ENCODE measurements at places on chromosomes 3 and 15.

GRCh38 chr3:9028134-9028533 is 64.9 kb upstream of the RAD18 start:
- no peak for DNase-seq

- no peak for DNase-seq
Measured at GRCh38 chr3:174191380-174191779, 667.8 kb upstream of the NAALADL2 start.

GRCh38 chr3:66483409-66483906 is 17.4 kb downstream of the LRIG1 start:
- DNase-seq = peak; percentile 33

DNA sequence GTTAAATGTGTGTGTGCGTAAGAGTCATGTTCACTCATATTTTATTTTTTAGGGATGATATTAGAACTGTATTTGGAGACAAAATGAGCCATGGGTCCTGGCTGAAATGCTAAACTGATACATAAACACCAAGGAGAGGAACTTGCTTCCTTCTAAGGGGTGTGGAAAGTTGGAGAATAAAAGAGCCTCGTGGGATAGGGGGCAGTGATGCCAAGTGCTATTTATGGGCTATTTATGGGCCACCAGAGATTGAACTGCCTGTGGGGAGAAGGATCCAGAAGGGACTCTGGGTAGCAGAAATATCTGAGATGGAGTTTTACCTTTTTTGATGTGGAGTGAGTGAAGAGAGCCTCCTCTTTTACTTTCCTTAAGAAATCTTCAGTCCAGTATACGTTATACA is 1.8 kb upstream of the ARNT2 start:
- no peak for DNase-seq

- no peak for DNase-seq
Measured at GRCh38 chr3:176692966-176693785, 504.1 kb downstream of the TBL1XR1 start.

DNA sequence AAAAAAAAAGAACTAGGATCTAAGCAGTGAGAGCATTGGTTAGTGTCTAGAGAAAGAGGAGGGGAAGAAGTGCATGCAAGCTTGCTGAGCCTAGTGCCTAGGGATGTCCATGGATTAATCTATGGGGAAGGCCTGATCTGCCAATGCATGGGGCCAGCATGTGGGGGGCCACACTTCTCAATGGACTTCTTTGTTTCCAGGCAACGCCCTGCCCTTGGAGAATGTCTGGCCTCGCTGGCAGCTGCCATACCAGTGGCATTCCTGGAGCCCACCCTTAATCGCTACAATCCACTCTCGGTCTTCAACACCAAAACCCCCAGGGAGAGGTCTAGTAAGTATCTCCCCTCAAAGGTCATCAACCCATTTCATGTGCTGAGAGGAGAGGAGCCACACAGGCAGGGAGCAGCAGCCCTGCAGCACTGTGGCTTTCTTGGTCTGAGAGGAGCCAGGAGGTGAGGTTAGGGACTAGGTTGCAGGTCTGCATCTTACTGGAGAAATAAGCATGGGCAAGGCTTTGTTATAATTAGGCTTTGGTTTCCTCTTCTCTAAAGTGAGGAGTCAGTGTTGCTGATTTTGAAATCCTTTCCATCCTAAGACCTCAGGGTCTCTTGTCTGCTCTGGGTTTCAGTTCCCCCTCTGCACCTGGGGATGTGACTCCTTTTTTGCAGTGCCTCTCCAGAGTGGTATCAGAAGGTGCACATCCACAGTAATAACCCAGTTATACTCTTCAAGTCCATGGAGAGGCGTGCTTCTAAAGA is 188.1 kb upstream of the CHRM5 start:
- DNase-seq = no peak

DNA sequence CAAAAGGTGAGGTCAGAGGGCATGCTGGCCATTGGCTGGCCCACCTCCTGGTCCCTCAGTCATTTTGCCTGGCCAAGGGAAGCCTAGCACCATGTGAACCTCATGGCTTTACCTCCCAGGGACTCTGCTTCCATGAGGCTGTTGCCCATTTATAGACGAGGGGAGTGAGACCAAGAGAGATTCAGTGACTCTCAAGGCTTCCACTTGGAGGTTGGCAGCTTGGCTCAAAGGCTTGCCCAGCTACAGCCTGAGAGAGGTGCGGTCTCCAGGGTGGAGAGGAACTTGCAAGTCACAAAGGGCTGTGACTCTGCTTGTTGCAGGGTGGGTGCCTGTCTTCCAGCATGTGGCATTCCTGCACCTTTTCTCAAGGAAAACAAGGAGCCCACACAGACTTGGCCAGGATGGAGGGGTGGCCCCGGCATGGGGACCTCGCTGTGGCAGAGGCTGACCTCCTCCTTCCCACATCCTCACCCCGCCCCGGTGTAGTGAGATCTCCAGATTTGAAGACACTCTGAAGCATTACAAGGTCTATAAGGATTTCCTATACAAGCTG is 24.5 kb downstream of the CFAP100 start:
- no peak for DNase-seq

Data from CD8-positive, alpha-beta T cell (primary cell).